ENCODE measurements at places on chromosomes 7 and 10.

- DNase-seq: no peak
These were observed 20.7 kb downstream of the TCERG1L start for GRCh38 chr10:131290781-131291180.

GRCh38 chr7:48046458-48046857, 11.1 kb downstream of the C7orf57 start:
- DNase-seq: no peak

GRCh38 chr10:93061594-93062513, 1.3 kb downstream of the CYP26C1 start:
- DNase-seq: no peak

- no peak for DNase-seq
These were observed 77.5 kb upstream of the ADAM12 start for GRCh38 chr10:126465771-126466170.

All from skeletal muscle cell (primary cell).